ENCODE measurements at places on chromosomes 5 and 9. TPM values are rescaled to one million over a fixed set of nuclear protein-coding genes. Genes with fewer than 3 reads are reported as not detected.

Gene PCDHGA4
- 8.0 TPM for total RNA-seq

Gene SLCO6A1
- not detected for total RNA-seq

Gene GARIN3
- total RNA-seq = not detected

Gene TXNDC8
- total RNA-seq = not detected

Gene GOLM1
- 22.2 TPM for total RNA-seq

Gene STK10
- total RNA-seq = 18.2 TPM

Gene CMBL
- 3.6 TPM for total RNA-seq

Gene TAS2R1
- total RNA-seq = not detected

Gene SNAPC4
- 6.6 TPM for total RNA-seq

Gene PTGES
- total RNA-seq = 0.78 TPM

Gene PCDHGA12
- 15.4 TPM for total RNA-seq

Data from gastroesophageal sphincter (tissue), 4 donors.